ENCODE measurements at places on chromosomes 3 and 15. TPM values are rescaled to one million over a fixed set of nuclear protein-coding genes. Genes with fewer than 3 reads are reported as not detected.

Gene TMEM158
- total RNA-seq, result 40.3 TPM

Gene EXD1
- not detected for total RNA-seq

Gene KLHL25
- 5.6 TPM for total RNA-seq

Gene GPR27
- 0.28 TPM for total RNA-seq

Gene POLQ
- 11.3 TPM for total RNA-seq

Gene CYP1A1
- total RNA-seq, result 0.19 TPM

Gene ZNF80
- not detected for total RNA-seq

Gene NPAP1
- total RNA-seq, result not detected

Data from regular cardiac myocyte (primary cell).